ENCODE measurements at places on chromosomes 2 and 18.

GRCh38 chr2:95174031-95174542, 8.5 kb downstream of the ZNF2 start:
- no peak for DNase-seq

GRCh38 chr2:240107477-240107796, 28.7 kb downstream of the COPS9 start:
- no peak for DNase-seq

GRCh38 chr18:48636436-48636835, 97.6 kb downstream of the CTIF start:
- no peak for DNase-seq

GRCh38 chr2:149070681-149071320, 32.3 kb downstream of the LYPD6B start:
- no peak for DNase-seq

DNA sequence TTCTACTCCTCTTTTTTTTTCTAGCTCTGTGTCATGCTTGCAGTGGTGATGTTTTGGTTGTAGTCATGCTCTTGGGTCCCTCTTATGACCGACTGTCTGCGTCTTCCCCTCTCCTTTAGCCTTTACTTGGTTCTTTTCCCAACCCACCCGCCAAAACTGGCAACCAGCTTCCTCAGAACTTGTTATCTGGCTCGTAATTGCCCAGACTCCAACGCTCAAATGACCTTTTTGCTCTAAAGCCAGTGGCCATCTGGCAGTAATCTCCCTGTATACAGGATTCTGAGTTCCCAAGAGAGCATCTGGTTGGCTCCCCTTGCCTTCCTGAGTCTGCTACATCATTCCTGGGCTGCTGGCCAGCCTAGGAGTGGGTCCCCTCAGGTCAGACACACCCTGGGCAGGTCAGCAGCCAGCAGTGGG, 147.2 kb downstream of the MGAT5 start:
- DNase-seq, result no peak

GRCh38 chr2:18262601-18263000, 297.9 kb downstream of the RDH14 start:
- no peak for DNase-seq

- DNase-seq, result peak; percentile 31
Measured at GRCh38 chr2:172248785-172249187, 146.1 kb upstream of the DLX2 start.

DNA sequence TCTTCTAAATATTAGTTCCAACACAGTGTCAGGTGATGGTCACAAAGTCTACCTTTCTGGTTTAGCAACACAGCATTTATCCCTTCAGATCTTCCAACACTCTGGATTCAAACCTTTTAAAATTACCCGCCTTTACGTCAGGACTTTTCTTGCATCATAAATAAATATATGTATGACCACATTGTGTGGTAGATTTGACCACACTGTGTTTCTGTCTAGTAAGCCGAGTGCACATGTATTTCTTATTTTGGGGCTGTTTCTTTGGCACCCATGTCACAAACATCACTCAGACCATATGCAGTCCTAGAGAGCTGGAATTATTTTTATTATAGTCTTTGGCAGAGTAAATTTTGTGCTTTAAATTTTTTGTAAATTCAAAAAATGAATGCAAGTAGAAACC, 172.1 kb downstream of the ANKRD44 start:
- DNase-seq, result no peak

- DNase-seq, result no peak
Measured at GRCh38 chr2:144426981-144427479, 92.9 kb downstream of the ZEB2 start.

GRCh38 chr2:96103761-96104486, 12.4 kb downstream of the ADRA2B start:
- no peak for DNase-seq

DNA sequence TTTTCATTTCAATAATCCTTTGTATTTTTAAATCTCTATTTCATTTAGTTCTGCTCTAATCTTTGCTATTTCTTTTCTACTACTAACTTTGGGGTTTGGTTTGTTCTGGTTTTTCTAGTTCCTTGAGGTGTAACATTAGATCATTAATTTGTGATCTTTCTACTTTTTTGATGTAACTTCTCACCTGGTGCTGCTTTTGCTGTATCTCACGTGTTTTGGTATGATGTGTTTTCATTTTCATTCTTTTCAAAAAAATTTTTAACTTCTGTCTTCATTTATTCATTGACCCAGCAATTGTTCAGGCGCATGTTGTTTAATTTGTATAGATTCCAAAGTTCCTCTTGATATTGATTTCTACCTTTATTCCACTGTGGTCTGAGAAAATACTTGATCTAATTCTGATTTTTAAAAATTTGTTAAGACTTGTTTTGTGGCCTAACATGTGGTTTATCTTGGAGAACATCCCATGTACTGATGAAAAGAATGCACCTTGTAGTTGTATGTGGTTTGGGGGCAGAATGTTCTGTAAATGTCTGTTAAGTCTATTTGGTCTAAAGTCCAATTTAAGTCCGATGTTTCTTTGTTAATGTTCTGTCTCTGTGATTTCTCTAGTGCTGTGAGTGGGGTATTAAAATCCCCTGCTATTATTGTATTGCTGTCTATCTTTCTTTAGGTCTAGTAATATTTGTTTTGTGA, 17.3 kb upstream of the MALT1 start:
- DNase-seq, result no peak

DNA sequence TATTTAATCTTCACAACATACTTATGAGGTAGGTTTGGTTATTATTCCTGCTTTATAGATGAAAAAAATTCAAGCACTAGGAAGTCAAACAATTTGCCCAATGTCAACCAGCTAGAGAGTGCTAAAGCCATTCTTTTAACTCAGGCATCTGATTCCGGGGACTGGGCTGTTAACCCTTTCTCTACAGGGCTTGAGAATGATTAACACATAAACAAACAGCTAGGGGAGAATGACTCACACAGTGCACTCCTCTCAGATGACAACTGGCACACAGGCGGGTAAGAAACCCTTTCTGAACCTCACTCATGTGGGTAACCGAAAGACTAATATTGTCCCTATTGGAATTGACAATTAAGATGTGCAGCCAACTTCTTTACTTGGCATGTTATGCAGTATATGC, 86.3 kb upstream of the FSHR start:
- DNase-seq, result peak; percentile 95

DNA sequence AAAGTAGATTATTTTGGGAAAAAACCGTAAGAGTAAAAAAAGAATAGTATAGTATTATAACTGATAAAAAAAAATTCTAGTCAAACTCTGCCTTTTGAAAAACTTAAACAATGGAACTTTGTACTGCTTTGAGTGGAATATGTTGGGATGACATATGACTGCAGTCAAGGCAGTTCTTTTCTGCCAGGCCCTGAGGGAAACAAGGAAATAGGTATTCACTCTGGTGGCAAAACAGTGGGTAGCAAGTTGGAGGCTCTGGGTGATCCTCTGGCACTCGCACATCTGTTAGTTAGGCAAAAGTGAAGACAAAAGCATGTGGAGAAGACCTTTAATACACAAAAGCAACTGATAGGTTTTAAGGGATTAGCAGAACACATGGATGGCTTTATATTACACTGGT, 102.2 kb downstream of the ARHGEF33 start:
- no peak for DNase-seq

GRCh38 chr18:76213991-76214390, 281.1 kb downstream of the ZNF516 start:
- DNase-seq, result no peak

DNA sequence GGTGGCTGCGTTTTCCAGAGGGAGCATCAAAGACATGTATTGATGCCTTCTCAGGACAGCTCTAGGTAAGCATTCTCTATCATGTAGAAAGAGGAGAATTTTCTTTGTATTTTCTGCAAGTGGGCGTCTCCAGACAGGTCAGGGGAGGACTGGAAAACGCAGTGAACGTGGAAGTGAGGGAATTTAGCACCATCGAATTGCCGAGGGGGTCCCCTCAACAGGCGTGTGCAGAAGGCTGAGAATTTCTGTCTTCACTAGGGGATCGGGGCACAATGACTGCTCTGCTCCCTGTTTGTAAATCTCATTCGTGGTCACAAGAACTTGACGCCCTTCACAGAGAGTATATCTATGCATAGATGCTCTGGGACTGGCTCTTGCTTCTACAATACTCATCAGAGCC, 5.0 kb upstream of the NTSR2 start:
- no peak for DNase-seq

GRCh38 chr18:79851950-79852349, 54.2 kb downstream of the KCNG2 start:
- no peak for DNase-seq

DNA sequence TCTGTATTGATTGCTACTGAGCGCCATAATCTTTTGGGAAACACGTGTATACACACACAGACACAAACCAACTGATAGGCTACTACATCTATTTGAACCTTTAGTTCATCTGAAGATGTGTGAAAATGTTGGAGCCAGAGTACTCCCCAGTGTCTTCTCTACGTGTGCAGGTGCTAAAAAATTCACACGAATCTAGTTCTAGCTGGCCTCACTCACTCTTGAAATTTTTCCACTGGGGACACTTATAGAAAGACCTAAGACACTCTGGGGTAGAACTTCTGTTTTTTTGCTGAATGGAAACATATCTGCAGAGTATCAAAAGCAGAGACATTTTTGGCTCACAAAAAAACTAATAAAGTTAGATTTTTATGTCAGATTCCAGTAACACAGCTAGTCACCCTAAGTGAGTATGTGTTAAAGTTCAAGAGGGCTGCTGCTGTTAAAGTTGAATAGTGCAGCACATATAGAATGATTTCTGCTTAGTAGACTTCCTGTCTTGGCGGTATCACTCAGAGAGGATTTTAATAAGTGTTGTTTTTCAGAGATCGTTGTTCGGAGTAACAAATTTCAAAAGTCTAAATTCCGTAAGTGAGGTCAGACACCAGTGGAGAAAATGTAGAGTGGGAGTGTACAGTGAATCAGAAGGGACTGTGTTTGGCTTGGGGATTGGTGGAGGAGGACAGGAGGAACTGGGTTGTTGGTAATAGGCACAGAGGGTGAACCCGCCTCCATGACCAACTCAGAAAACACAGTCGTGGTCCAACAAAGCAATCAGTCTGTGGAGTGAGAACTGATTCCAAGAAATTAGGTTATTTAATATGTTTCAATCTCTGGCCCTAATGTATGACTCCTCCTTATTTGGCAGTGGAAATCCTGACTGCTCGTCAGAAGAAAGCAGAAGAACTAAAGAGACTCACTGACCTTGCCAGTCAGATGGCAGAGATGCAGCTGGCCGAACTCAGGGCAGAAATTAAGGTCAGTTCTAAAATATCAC, 43.1 kb downstream of the KCTD18 start:
- DNase-seq, result no peak

- no peak for DNase-seq
Measured at GRCh38 chr2:64092502-64092901, 51.7 kb downstream of the PELI1 start.

- no peak for DNase-seq
Measured at GRCh38 chr2:63999049-63999448, 20.2 kb downstream of the VPS54 start.

GRCh38 chr18:61183798-61184197, 149.4 kb upstream of the CDH20 start:
- no peak for DNase-seq

DNA sequence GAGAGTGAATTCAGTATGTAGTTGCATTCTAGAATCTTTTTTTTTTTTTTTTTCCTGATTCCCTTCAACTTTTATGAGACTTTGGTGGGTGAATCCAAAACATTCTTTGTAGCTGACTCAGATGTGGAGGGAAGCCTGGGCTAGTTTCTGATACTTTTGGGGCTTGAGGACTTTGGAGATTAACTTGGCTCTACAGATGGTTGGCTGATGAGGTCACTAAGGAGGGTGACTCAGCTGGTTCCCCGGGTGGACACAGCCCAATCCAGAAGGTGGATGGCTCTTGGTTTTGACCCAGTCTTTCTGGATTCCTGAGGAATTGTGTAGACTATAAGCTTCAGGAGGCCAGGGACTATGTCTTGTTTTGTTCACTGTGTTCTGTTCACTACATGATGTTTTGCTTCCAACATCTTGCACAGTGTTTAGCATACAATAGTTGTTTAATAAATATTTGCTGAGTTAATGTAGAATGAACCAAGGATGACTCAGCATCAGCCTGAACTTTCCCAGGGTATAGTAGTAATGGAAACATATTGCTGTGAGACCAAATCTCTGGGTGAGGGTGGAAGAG, 30.5 kb downstream of the LAMA3 start:
- peak; percentile 72 for DNase-seq

GRCh38 chr18:61085036-61085435, 248.2 kb upstream of the CDH20 start:
- no peak for DNase-seq

GRCh38 chr2:208006833-208007232, 18.5 kb downstream of the PLEKHM3 start:
- no peak for DNase-seq

- no peak for DNase-seq
Measured at GRCh38 chr2:151038516-151038915, 223.1 kb downstream of the RBM43 start.

DNA sequence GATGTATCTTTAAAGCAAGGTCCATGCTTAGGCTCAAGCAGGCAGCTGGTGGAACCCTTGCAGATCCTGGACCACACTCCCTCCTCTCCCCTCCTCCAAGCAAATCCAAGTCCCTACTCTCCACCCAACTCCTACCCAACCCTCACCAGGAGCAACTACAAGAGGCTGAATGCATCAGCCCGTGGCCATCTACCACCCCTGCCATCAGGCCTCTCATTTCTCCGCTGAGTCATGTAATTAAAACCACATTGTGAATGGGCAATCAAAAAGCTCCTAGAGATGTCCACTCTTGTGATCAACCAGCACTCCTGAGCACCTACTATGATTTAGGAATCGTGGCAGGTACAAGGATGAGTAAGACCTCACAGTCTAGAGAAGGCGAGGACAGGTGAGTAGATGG, 142.2 kb upstream of the CAPN13 start:
- DNase-seq, result no peak

DNA sequence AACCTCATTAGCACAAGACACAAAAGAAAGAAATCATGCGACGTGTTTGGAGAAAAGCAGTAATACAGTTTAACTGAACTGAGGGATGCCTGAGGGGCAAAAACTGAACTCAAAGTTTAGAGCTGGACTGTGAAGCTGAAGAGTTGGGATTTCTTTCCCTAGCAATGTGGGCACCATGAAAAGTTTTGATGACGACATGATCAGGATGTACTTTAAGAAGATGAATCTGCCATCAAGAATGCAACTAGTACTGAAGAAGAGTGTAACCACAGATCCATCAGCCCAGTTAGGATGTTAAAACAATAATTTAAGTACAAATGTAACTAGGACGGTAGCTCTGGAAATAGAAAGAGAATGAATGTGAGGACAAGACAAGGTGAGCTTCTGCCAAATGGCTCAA, 196.2 kb downstream of the VWC2L start:
- no peak for DNase-seq

GRCh38 chr2:20179755-20180594, 45.0 kb downstream of the SDC1 start:
- peak; percentile 92 for DNase-seq

DNA sequence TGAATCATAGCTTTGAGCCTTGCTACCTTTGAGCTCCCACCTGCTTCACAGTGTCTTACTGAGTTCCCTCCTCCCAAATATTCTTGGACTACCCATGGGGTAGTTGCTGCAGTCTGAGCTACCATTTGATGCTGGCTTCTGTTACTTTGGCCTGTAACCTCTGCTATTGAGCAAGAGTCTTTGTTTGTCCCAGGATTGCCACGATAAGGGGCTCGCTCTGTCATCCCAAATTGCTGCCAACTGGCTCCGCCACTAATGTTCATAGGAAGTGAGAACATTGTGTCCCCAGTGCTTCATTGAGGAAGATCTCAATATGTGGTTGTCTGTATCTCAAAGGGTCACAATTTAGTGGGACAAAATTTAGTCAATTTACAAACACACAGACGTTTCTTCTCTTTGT, 103.8 kb downstream of the TRIM43 start:
- no peak for DNase-seq

GRCh38 chr2:181953881-181954537, 31.6 kb upstream of the PPP1R1C start:
- peak; percentile 93 for DNase-seq

All from DMS53 (cell line).